GM12878 (cell line): ENCODE measurements at places on chromosomes 2 and 18. TPM values are rescaled to one million over a fixed set of nuclear protein-coding genes. Genes with fewer than 3 reads are reported as not detected.

- no peak for DNase-seq
These were observed 87.2 kb downstream of the LONRF2 start for GRCh38 chr2:100235098-100235497.

- DNase-seq = no peak
These were observed 349.8 kb downstream of the TNS1 start for GRCh38 chr2:217652761-217653639.

DNA sequence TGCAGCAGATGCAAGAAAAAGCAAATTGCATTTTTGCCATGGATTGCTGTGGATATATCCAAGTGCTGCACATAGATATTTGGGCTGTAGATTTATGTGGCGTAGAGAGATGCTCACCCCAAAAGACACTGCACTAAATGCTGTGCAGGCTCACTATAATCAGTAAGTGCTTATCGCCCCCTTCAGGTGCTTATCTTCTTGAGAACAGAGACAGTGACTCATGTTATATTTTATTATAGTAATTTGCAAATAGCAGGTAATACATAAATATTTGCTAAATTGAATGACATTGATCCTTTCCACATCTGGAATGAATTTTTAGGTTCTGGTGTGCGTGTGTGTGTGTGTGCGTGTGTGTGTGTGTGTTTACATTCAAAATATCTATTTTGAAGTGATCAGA is 36.8 kb upstream of the PLEKHM3 start:
- no peak for DNase-seq

GRCh38 chr2:37855283-37856041 is 69.6 kb upstream of the RMDN2 start:
- DNase-seq = no peak

DNA sequence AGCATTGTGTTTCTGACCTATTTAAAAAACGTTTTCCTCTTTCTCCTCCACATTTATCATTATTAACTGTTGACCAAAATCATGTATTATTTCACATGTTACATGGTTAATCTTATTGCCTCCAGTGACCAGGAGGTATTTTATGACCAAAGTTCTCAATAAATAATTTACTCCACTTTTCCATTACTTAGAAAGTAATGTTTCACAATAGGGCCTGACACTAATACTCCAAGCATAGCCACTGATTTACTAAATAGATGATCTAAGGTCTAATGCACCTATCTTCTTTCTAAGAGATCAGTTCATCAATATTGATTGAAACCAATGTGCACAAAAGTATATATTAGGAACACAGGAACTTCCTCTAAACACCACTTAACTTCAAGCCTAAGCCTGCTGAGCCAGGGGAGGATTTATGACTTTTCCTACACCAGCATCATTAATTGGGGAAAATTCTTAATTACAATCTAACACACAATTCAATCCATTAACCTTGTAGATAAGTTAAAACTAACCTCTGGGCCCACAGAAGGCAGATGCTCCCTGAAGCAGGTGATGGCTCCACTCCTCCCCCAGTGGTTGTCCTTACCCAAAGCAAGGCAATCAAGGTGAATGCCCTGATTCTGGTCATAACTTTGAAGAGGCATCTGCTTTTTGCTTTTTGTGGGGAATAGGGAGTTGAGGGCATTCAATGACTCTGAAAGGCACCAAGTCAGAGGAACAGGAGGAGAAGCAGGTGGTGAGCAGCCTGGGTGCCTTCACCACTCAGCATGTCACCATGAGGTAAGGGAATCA is 33.9 kb downstream of the RBMS1 start:
- no peak for DNase-seq

DNA sequence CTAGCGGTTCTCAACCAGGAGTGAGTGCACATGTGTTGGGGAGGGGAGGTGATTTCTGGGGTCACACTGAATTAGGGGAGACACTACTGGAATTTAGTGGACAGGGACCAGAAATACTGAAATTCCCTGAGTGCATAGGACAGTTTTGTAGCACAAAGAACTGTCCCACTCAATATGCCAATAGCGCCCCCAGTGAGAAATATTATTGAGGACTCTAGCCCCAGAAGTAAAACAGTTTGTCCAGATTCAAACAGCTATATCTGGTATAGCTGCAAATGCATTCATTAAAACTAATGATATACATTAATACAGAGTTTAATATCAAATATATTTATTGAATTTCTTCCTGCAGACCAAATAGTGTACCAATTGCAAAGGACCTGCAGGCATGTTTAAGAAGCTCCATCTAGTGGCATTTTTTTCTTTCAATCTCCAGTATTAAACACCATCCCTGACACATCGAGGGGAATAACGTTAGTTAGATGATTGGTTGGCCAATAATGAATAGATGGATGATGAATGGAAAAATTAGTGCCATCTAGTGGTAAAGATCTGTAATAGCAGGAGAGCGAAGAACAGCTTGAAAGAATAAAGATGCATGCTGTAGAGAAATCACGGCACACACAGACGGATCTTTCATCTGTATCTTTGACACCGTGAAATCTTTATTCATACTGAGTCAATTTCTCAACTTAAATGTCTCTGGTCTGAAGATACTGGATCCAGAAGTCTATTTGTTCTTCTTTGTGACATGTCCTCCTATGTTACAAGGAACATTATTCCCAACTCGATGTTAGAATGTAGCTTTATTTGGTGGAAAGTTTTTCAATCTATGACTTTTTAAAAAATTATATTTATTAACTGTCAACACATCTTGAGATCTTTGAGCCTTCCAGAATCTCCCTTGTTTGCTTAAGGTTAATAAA is 62.5 kb downstream of the DHRS9 start:
- DNase-seq = peak; percentile 15

GRCh38 chr18:9764011-9764481 is 55.9 kb downstream of the RAB31 start:
- no peak for DNase-seq

DNA sequence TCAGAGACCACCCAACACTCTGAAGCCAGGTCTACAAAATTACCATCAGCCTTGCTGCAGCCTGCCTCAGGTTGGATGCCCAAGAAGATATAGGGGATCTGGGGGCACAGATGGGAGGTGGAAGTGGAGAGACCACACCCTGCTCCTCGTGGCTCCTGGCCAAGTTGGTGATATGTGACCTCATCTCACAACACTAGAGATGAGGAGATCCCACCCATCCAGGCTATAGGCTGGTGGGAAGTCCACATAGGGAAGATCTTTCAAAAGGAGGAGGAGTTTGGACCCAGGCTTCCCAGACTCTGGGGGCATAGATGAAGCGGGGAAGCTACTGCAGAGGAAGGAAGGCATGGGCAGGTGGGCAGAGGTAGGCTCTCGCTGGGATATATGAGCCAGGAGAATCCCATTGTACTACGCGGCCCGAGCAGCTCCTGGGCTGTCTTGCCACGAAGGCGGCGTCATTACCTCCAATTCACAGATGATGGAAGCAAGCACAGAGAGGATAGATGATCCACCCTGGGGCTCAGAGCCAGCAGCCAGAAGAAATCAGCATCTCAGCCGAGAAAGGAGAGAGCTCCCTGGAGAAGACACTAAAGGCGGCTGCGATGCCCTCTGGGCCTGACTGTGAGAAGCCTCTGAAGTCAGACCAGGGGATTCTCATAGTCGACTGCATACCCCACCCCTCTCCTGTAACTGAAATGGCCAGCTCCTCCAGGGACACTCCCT is 96.0 kb downstream of the RHOB start:
- no peak for DNase-seq

GRCh38 chr18:34222307-34223163 is 2.2 kb downstream of the NOL4 start:
- DNase-seq = no peak

GRCh38 chr2:220533485-220533884 is 906.1 kb downstream of the SLC4A3 start:
- peak; percentile 1 for DNase-seq

FBLN7 gene
- 0.10 TPM in 1 of 2 replicates, not detected in the other for total RNA-seq

TWIST2 gene
- total RNA-seq = not detected in 2 replicates

XDH gene
- 0.11 TPM in 1 of 2 replicates, not detected in the other for total RNA-seq

EML4 gene
- total RNA-seq = 80.9 and 91.3 TPM in 2 replicates

UGT1A10 gene
- total RNA-seq = 0.11 TPM in 1 of 2 replicates, not detected in the other

PHLPP1 gene
- total RNA-seq = 4.8 and 7.0 TPM in 2 replicates

DNAJB2 gene
- total RNA-seq = 19.3 and 20.8 TPM in 2 replicates

PRSS56 gene
- not detected in 2 replicates for total RNA-seq
